Left renal cortex interstitium (tissue), 4 donors: ENCODE measurements at places on chromosomes 1 and 21. TPM values are rescaled to one million over a fixed set of nuclear protein-coding genes. Genes with fewer than 3 reads are reported as not detected.

- DNase-seq, result no peak
Observed at GRCh38 chr1:97158691-97159096, 437.1 kb downstream of the PTBP2 start.

DNA sequence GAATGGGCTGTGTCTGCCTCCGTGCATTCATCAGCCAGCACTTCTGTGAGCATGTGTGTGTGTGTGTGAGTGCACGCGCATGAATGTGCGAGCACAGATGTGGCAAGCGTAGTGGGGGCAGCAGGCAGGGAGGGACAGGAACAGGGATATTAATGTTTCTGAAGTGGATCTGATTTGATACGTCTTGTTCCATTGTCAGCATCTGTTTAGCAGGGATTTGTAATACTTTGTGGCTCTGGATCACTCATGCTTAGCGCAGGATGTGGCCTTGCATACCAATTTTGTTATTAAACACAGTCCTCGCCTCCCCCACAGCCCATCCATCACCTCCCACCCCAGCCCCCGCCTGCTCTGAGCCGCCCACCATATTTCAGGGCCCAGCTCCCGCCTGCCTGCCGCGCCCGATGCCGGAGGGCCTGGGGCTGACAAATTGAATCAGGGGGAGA is 52.4 kb downstream of the TMEM53 start:
- no peak for DNase-seq

DNA sequence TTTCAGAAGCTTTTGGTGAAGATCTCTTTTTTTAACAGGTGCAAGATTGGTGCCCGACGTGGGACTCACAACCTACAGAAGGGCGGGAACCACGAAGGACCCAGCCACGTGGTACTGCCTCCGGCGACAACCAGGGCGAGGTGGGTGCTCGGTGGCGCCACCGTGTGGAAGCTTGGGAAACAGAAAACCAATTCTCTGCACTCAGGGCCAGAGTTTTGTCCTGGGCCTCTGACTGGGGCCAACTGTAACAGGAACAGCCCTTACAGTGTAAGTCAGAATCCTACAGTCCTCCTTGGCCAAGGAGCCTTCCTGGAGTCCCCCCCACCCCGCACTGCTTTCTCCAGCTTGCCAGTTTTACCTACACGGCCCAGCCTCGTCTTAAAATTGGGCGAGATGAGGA is 11.6 kb upstream of the S100A7A start:
- no peak for DNase-seq

Gene OR2T35
- not detected for polyA plus RNA-seq

Gene TMCO2
- polyA plus RNA-seq, result not detected

Gene BTG3
- 40.3 TPM for polyA plus RNA-seq

Gene COA7
- polyA plus RNA-seq, result 15.3 TPM

Gene IGSF3
- polyA plus RNA-seq, result 26.0 TPM

Gene CCDC17
- 1.2 TPM for polyA plus RNA-seq
